Mucosa of descending colon (tissue), 3 donors: ENCODE measurements at places on chromosomes 2 and 18.
A peak's percentile ranks its signal among the peaks of the same experiment; 100 is the strongest.

DNA sequence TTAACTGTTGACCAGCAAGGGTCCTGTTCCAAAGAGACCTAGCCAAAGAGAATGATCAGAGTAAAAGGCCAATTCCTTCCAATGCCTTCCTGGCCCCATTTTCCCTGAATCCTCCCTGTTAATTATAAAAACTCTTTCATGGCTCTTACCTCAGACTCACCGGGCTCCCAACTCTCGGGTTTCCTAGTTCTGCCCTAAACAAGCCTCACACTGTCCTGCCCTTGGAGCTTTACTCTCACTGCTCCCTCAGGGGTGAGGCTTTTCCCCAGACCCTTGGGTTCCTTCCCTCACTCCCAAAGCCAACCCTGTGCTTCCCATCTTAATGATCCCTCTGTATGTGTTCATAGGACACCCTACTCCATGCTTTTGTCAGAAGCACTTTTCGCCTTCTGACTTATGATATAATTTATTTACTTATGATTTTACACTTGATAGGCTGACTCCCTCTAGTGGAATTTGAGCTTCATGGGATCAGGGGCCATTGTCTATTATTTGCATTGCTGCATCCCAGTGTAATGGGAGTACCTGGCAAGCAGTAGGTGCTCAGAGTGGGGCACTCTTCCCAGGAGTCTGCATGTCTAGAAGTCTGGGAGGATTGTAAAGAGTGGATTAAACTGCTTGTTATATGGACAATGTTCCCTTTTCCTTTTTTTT is 29.9 kb upstream of the ZNG1B start:
- no peak for DNase-seq

GRCh38 chr2:169768262-169768995 is 30.2 kb upstream of the SSB start:
- peak; percentile 64 for DNase-seq

- no peak for DNase-seq
Measured at GRCh38 chr2:217223222-217223930, 363.5 kb upstream of the TNP1 start.

- no peak for DNase-seq
Measured at GRCh38 chr2:45259138-45259537, 249.9 kb upstream of the SIX2 start.

GRCh38 chr2:121075006-121075551 is 209.9 kb downstream of the TFCP2L1 start:
- DNase-seq = no peak

- DNase-seq = peak; percentile 72
Measured at GRCh38 chr2:233084488-233084887, 24.3 kb downstream of the INPP5D start.

DNA sequence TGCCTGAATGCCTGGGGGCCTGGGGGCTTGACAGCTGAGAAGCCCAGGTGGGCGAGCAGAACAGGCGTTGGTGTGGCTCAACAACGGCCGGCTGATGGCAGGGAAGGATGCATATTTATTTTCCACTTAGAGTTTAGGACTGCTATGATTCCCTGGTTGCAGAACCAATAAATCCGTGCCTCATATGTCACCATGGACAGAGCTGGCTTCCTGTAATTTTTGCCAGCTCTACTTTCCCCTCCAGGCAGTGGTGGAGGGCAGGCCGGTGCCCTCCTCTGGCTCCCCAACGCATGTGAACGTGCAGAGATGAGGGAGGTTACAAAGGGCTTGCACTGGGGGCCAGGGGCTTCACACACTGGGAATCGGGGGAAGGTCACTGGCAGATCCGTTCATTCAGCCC is 18.2 kb downstream of the SAG start:
- DNase-seq = no peak

DNA sequence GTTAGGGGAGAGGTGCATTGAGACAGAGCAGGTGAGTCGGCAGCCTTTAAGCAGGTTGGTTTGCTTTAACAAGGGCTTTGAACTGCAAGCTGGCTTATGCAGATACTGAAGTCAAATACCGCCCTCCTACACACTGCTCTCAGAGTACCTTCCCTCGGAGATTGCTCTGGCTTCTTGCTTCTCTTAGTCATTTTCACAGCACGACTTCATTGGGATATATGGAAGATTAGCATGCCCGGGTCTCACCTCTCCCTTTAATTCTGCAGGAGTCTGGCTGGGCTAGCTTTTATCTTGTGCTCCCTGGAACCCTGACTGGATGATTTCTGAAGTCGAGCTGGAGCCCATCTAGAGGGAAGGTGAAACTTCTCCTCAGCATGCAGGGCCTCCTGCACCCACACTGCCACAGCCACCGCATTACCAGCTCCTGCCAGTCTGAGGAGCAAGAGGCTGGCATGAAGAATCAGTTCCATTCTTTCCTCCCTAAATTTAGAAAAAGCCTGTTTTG is 395.5 kb upstream of the HNRNPA3 start:
- no peak for DNase-seq

DNA sequence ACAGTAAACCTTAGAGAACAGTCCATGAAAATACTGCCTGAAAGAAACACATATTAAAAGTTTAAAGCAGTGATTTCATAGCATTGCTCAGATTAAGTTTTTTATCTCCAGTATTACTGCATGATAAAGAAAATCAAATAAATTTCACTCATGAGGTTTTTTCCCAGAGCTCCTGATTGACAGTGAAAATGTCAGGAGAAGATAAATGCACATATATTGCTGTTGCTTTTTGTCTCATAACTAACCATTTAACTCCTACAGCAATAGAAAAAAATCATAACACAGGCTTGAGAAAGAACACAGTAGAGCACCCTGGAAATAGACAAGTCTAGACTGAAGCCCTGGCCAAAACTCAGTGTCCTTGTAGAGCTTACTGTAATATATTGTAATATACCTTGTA is 391.0 kb downstream of the TMX3 start:
- no peak for DNase-seq

GRCh38 chr2:164599954-164600589 is 21.2 kb downstream of the GRB14 start:
- no peak for DNase-seq

- no peak for DNase-seq
Measured at GRCh38 chr2:100451734-100452133, 18.5 kb upstream of the NMS start.

- DNase-seq = no peak
Measured at GRCh38 chr18:71304856-71305255, 1016.0 kb downstream of the SOCS6 start.

- peak; percentile 70 for DNase-seq
Measured at GRCh38 chr2:127695491-127696472, 5.5 kb upstream of the SFT2D3 start.

DNA sequence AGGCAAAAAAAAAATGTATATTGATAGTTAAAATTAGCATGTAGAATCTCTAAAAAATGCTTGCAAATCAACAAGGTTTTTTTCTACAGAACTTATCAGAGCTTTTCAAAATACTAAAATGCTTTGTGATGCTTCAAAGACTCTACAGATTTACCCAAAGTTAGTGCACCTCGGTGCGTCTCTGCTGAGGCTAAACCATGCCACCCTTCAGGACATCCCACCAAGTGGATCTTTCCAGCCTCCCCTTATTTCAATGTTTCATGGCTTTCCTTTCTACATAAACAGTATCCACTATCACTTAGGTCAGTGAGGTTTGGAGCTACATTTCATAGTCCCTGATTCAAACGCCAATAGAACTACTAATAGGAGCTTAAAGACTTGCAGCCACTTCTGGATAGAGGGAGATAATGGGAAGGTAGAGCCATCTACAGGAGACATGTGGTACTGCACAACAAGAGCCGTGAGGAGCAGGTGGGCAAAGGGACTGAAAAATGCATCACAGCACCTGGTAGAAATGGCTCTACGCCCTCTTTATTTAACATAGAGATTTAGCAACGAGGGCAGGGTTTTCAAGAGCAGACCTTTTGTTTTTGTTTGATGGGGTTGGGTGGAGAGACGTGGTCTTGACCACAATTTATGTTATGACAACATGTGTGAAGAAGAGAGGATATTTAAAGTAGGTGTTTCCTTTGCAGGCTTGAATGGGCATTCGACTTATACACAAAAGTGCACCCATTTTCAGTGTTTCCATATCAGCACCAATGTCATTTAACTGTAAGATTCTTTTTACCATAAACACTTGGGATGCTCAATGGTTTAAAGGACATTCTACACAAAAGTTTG is 56.1 kb upstream of the SLC35G4 start:
- DNase-seq = peak; percentile 55

DNA sequence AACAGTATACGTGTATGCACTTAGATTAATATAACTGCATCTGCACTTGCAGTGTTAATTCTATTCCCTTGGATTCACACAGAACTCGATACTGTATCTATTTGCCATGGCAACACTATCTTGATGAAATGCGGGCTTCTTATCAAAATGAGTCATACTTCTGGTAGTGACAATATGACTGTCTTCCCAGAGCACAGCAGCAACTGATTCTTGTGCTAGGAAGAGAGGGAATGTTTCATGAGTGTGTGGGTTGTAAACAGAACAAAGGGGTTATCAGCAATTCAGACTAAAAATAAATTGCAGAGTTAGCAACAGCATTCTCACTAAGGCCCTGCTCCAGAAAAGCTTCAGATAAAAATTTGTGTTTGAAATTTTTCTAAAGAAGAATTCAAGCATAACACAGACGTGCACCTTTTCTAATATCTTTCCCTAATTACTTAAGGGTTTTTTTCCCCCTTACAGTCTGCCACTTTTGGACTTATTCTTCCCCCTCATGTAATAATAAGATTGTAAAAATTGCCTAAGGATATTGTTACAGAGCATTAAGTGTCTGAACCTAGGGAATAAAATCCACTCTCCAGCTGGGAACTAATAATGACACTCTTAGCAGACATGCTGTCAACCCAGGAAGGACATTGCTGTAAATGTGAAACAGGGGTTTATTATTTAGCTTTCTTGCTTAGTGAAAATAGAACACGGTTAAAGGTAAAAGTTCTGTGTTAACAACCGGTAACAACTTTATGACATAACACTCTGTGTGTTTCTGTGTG is 99.9 kb upstream of the SLC38A11 start:
- DNase-seq = no peak

- no peak for DNase-seq
Measured at GRCh38 chr2:239329284-239329971, 71.4 kb downstream of the HDAC4 start.

- DNase-seq = no peak
Measured at GRCh38 chr18:46320928-46321711, 216.9 kb downstream of the HAUS1 start.

DNA sequence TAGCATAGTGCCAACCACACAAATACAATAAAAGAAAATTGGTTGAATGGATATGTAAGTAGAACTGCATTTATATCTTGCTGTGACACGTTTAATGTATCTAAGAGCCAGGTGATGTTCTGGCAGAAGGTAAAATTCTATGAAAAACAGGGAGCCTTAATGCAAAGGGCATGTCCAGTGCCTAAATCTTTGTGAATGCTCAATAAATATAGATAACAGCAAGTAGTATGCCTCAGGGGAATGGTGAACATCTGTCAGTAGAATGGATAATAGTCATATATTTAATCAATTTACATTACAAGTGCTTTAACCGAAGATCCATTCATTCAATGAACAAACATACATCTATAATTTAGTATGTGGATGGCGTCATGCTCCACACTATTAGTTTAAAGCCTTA is 43.7 kb upstream of the NYAP2 start:
- no peak for DNase-seq
